ENCODE measurements at places on chromosomes 3 and 15. TPM values are rescaled to one million over a fixed set of nuclear protein-coding genes. Genes with fewer than 3 reads are reported as not detected.
A peak's percentile ranks its signal among the peaks of the same experiment; 100 is the strongest.

DNA sequence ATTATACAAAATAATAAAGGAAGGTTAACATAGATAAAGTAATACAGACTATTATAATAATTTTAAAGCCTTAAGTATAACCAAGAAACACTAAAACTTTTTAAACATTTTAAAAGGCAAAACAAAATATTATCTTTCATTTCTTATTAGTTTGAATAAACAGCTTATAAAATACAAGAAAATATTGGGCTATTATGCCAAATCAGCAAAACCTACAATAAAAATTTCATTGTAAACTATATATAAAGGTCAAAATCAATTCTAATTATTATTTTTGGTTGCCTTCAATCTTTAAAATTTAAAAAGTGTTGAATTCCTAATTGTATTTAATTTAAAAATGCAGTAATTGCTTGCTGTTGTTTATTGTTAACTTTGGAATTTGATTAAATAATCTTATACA is 430.0 kb downstream of the ROBO1 start:
- no peak for DNase-seq

Gene EXD1
- not detected for total RNA-seq

DNA sequence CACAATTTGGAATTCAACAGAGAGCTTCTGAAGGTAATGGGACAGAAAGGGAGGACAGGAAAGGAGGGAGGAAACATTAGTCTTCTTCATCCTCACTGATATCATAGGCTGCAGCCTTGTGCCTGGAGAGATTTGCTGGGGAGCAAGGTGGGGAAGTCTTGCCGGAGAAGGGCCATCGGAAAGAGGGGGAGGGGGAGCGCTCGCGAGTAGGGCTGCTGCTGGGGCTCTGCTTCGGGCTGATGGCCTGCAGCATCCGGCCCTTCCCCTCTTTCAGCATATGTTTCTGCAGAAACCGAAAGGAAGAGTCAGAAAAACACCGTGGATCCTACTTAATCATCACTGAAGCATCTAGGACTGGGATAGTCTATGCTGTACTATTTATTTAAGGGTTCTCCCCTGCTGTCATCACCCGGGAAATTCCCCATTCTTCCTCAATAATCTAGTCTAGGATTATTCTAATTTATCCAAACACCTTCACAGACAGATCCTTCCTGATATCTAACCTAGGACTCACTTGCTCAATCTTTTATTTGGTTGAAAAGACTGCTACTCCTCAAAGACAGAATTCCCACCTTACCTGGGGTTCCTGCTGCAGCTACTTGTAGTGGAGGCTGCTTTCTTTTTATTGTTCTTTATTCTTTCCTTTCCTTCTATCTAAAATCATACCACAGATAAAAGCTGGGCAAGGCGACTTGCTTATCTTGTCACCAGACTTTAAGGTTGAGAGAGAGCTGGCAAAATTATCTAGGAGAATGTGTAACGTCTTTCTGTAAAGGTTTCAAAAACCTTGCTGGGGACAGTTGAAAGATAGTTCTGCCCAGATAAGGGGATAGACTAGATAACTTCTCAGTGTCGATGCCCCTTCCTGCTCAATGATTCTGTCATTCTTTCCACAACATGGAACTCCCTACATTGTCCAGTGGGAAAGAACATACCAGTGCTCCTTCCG is 22.6 kb downstream of the SLC51A start:
- DNase-seq: no peak

Gene DIPK2A
- total RNA-seq: 33.3 TPM

GRCh38 chr3:148330542-148330941 is 367.2 kb upstream of the AGTR1 start:
- DNase-seq: no peak

DNA sequence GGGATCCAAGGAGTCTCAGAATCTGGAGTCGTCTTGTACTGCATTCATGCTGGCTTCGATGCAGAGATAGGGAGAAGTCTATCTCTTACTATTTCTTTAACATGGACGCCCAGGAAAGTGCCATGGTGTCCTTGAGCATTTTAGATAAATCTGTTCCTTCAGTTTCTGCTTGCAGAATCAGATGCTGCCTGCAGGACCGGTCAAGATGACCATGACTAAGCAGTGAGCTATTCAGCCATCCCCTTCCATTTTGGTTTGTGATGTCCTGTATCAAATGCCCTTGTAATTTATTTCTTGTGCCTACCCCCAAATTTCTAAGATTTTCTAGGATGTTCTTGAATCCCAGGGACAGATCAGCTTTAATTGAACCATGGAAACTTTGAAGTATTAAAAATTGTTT is 139.4 kb upstream of the TP63 start:
- DNase-seq: no peak

GRCh38 chr15:50051811-50052419 is 67.1 kb downstream of the ATP8B4 start:
- peak; percentile 27 for DNase-seq

Gene PRR23B
- not detected for total RNA-seq

All from tibial nerve (tissue), 4 donors.